ENCODE measurements at places on chromosomes 6 and 20.

DNA sequence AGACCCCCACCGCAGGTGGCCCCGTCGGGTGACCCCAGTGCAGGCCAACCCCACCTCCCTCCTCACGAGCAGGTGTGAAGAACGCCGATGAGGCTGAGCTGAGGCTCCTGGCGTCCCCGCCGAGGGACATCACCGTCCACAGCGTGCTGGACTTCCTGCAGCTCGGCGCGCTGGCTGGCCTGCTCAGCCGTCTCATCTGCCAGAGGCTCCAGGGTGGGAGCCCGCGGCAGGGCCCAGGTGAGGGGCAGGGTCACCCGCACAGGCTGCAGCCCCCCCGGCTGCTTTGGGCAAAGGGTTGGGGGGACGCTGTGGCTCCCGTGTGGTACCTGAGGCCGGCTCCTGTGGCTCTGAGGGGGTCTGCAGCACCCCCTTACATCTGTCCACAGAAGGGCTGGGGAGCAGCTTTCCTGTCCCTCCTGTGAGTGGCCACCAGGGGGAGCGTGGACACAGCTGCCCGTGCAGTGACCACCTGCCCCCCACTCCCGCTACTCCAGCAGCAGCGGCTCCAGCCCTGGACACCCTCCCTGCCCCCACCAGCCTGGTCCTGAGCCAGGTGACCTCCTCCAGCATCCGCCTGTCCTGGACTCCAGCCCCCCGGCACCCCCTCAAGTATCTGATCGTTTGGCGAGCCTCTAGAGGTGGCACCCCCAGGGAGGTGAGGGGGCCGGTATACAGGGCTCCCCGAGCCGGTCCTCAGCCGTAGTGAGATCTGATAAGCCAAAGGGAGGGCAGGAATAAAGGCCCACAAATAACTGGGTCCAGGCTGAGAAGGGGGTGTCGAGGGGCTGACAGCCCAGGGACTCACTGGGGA, 16.5 kb downstream of the COL20A1 start:
- DNase-seq: peak; percentile 34

- peak; percentile 22 for DNase-seq
Observed at GRCh38 chr6:12504325-12504966, 212.1 kb upstream of the PHACTR1 start.

- no peak for DNase-seq
Observed at GRCh38 chr6:22059126-22059525, 237.7 kb downstream of the PRL start.

DNA sequence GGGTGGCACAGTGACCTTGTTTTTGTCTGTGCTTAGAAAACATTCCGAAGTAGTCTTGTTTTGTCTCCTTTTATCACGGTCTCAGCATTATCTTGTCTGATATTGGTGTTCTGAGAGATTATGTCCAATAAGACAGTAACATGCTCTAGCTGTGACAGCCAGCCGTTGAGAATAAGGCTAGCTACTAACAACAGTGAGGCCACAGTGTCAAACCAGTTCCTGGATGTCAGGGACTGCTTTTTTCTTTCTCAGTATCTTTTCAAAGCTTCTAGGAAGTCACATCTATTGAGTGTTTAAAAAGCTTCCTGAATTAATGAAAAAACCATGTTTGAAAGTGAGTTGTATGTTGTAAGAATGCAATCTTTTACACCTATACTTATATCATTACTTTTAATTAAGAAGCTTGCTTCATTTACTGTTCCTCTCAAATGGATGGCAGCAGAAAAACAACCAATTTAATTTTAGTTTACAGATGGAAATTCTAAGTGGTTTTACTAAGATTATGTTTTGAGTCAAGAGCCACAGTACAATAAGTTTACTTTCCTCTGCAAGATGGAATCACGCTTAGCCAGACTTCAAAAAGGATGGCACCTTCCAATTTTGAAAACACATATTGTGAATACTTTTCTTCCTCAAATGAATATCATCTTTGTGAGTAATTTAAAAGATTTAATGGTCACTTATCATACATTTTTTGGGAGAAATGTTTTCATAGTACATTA, 53.1 kb downstream of the MAP3K7 start:
- no peak for DNase-seq

- no peak for DNase-seq
Observed at GRCh38 chr6:169971081-169971861, 219.8 kb downstream of the ERMARD start.

DNA sequence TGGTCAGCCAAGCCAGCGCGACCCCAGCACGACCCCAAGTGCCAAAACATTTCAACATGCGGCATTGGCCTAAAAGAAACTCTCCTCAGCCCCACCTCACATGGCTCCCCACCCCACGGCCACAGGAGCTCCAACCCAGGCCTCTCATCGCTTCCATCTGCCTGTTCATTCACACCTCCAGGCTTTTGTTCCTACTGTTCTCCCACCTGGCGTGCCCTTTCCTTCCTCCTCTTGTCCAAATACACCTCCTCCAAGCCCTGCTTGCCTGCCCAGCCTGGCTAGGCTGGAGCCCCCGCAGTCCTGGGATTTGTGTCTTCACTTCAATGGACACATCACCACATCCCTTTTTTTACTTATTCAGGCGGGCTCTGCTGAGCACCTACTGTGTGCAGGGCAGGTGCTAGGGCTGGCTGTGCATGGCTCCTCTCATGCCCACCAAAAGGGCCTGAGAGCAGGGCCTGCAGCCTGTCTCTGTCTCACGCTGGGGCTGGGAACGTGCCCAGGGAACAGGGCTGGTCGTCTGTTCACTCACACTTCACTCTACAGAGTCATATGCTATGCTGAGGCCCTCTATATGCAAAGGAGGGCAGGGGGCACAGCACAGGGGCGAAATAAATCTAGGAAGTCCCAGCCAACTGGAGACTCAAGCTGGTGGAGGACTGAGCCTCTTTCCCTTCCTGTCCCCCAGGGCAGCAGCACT, 61.1 kb downstream of the GRM4 start:
- no peak for DNase-seq

GRCh38 chr6:109454496-109455436, 806 bp downstream of the MICAL1 start:
- DNase-seq: peak; percentile 82

DNA sequence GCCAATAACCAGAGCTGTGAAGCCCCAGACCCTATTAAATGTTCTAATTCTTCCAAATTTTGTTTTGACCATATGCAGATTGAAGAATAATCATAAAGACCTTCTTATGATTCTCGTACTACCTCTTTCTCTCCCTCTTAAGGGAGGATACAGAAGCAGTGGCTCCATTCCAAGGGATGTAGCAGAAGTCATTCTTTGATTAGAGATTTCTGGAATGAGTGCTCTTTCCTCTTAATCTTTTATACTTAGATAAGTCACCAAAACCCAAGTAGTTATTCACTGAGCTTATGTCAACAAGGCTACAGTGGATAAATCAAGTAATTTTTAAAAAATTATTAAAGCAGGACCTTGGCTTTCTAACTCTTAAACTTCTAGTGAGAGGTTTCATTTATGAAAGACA, 266.0 kb upstream of the STXBP5 start:
- no peak for DNase-seq

Data from activated naive CD4-positive, alpha-beta T cell treated with anti-CD3 and anti-CD28 coated beads for 36 hours (primary cell).